ENCODE measurements at places on chromosomes 11 and 22. TPM values are rescaled to one million over a fixed set of nuclear protein-coding genes. Genes with fewer than 3 reads are reported as not detected.

GRCh38 chr22:19431649-19432132 lies at the start of gene HIRA:
HIRA (minus strand) TSS chr22:19431733; CDS start chr22:19431476, 257 bp downstream.
- DNase-seq, result peak; percentile 94
- H3K36me3 ChIP-seq, result no peaks in the 10 kb centered on the region
- H3K4me1 ChIP-seq, result no peaks in the 10 kb centered on the region

- peak; percentile 81 for DNase-seq
- H3K4me1 ChIP-seq, result peaks cover 4% of the 10 kb centered on the region
- no peaks in the 10 kb centered on the region for H3K36me3 ChIP-seq
- H3K27me3 ChIP-seq, result no peaks in the 10 kb centered on the region
These were observed 13.5 kb downstream of the PCSK7 start for GRCh38 chr11:117218133-117218915.

GRCh38 chr11:1776944-1777715 lies 13.4 kb upstream of the CTSD start:
- H3K27ac ChIP-seq, result no peak overlapping the region
- H3K27me3 ChIP-seq, result no peaks in the 10 kb centered on the region
- no peak overlapping the region for H3K4me3 ChIP-seq

DNA sequence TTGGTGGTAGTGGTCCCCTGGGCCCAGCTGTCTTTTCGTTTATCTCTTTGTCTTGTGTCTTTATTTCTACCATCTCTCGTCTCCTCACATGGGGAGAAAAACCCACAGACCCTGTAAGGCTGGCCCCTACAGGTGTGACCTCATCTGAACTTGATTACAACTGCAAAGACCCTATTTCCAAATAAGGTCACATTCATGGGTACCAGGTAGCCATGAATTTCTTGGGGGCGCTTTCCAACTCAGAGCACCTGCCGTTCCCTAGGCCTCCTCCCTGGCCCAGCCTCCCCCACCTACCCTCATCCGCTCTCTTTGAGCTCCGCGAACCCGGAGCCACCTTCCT lies 14.0 kb upstream of the RRP7A start:
- H3K4me3 ChIP-seq, result no peak overlapping the region
- H3K36me3 ChIP-seq, result no peaks in the 10 kb centered on the region
- H3K27ac ChIP-seq, result no peak overlapping the region
- no peak for DNase-seq
- no peaks in the 10 kb centered on the region for H3K4me1 ChIP-seq

Gene SCGB1A1
- not detected for total RNA-seq

- H3K4me3 ChIP-seq, result no peak overlapping the region
- H3K27ac ChIP-seq, result no peak overlapping the region
- H3K36me3 ChIP-seq, result no peaks in the 10 kb centered on the region
- H3K4me1 ChIP-seq, result no peaks in the 10 kb centered on the region
- H3K27me3 ChIP-seq, result no peaks in the 10 kb centered on the region
These were observed 4.4 kb upstream of the PGAP2 start for GRCh38 chr11:3803726-3804495.

- H3K36me3 ChIP-seq, result no peaks in the 10 kb centered on the region
- no peaks in the 10 kb centered on the region for H3K4me1 ChIP-seq
- H3K27me3 ChIP-seq, result no peaks in the 10 kb centered on the region
These were observed 1.2 kb upstream of the MICALL1 start for GRCh38 chr22:37904572-37905533.
